Caudate nucleus (tissue), 63 donors: ENCODE measurements at places on chromosomes 11 and 22.

GRCh38 chr11:36150986-36151385 is 138.2 kb downstream of the COMMD9 start:
- no peak for DNase-seq

GRCh38 chr11:86795949-86796348 is 4.4 kb upstream of the PRSS23 start:
- no peak for DNase-seq

DNA sequence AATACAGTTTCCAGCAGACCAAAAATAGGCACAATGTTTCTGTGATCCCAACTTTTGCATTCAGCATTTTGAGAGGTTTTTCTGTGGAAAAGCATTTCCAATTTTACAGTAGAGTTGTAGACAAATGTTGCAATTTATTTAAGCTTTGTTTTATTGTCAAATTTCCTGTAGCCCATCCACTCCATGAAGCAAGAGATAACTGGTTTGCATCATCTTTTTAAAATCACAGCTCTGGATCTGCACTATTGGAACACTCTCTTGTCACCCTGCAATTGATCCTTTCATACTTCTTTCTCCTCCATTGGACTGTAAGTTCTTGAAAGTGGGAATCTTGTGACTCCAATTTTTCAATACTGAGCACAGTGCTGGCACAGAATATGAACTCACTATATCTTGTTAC is 86.0 kb downstream of the MAML2 start:
- no peak for DNase-seq

GRCh38 chr11:13713982-13714381 is 45.5 kb downstream of the FAR1 start:
- no peak for DNase-seq

- DNase-seq = peak; percentile 75
Measured at GRCh38 chr11:62556108-62556874, 9.7 kb upstream of the AHNAK start.

DNA sequence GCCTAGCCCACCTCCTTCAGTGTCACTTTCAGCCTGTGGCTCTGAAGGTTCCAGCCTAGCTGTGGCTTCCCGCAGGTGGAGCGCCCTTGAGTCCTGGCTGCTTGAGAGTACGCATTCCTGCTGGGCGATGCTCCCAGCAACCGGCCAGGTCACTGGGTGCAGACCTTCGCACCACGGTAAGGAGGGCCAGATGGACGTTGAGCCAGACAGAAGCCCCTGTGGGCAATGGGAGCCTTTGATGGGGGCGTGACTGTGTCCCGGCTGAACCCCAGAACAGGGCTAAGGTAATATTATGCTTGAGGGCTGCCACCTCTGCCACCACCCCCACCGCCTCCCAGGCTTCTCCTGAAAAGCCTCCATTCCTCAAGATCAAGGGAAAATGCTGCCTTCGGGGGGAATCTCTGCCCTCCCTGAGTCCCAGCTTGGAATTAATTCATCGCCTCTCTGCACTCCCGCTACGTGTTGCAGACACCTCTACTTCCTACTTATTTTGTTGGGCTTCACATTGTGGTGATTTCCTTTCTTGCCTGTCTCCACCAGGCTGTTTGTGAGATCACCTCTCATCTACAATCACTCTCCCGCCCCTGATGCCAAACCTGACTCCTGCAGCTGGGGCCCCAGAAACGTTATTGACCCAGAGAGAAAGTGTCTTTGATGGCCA is 144.9 kb upstream of the NECTIN1 start:
- DNase-seq = no peak

DNA sequence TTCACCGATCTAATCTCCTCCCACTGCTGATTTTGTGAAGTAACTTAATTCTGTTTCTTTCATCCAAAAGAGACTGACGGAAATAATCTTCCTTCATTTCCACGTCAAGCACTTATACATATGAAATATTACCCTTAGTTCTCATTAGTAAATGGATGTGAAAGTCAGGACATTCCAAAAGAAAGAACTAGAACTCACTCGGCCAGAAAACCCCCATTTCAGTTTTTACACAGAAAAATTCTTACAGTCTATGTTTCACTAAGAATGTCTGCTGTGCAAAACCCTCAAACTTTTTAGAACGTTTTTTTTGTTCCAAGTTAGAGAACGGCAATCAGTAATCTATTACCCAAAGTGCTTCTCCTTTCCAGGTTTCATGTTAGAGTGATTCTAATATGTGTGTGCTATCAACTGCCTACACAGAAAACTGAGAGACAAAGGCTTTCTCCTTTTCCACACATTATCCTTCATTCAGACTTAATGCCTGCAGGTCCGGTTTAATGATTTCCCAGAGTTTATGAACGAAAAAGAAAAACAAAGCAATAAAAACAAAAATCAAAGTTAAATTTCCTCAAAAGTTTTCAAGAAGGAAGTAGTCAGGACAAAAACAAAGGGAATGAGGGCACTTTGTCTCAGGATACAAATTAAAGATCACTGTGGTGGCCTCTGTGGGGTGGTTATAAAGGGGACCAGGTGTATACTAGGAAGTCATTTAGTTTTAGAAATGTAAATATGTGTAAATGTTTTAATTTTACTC is 11.3 kb upstream of the SESN3 start:
- DNase-seq = no peak

DNA sequence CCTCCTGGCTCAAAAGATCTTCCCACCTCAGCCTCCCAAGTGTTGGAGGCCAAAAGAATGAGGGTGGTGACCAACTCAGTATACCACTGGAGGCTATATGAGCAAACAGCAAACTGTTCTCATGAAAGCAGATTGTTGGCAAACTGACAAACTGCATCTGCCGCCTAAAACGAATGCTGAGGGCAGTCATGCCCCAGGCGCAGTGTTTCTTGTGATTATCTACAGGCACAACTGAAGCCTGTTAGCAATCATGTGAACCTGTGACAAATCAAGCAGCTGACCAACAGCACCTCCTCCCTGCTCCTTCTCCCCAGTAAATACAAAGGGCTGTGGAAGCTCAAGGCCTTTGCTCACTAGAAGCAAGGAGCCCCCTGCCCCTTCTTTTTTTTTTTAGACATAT is 47.8 kb downstream of the BTBD10 start:
- DNase-seq = no peak
